GM12891 (cell line): ENCODE measurements at places on chromosomes 1 and 21.
A peak's percentile ranks its signal among the peaks of the same experiment; 100 is the strongest.

GRCh38 chr21:44998086-44998620 is 58.3 kb downstream of the SLX9 start:
- DNase-seq = no peak

- DNase-seq = no peak
Observed at GRCh38 chr1:223521150-223521549, 127.9 kb downstream of the CCDC185 start.

- DNase-seq = no peak
Observed at GRCh38 chr1:35062518-35063196, 16.5 kb upstream of the ZMYM1 start.

- no peak for DNase-seq
Observed at GRCh38 chr1:150963321-150964163, 11.1 kb downstream of the CERS2 start.

- no peak for DNase-seq
Observed at GRCh38 chr1:209403921-209404320, 179.6 kb upstream of the CAMK1G start.

DNA sequence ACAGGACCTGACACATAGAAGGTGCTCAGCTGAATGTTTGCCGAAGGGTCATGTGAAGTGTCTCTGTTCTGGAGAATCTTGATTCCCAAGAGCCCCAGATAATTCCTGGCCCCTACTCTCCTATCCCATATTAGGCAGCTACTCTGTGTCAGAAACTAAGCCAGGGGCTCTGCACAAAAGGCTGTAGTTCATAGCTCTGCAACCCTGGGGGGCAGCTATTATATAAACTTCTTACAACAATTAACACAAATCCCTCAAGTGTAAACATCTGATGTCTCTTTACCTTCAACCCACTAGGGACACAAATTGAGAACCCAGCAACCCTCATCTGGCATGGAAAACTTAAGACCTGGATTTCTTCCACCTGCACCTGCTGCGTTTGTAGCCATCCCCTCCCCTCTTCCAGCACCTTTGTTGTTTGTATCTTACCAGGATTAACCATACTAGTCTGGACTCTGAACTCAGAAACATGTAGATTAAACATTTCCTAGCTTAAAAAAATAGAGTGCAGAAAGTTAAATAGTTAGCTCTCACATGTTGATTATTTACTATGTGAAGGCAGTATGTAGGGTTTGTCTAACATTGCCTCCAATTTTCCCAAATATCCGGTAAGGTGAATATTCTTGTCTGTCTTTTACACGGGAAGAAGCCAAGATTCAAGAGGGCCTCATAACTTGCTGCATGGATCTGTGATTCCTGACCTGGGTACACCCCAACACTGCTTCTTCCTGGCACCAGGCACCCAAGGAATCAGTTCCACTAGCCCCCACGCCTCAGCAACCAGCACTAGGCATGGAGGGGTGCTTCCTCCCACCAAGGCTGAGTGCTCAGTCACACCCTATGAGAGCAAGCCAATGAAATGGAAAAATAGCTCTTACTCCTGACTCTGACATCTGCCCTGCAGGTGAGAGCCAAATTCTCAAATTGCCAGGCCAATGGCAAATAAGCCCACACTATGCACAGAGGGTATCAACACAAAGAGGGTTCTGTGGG is 220.7 kb upstream of the HOOK1 start:
- DNase-seq = no peak

DNA sequence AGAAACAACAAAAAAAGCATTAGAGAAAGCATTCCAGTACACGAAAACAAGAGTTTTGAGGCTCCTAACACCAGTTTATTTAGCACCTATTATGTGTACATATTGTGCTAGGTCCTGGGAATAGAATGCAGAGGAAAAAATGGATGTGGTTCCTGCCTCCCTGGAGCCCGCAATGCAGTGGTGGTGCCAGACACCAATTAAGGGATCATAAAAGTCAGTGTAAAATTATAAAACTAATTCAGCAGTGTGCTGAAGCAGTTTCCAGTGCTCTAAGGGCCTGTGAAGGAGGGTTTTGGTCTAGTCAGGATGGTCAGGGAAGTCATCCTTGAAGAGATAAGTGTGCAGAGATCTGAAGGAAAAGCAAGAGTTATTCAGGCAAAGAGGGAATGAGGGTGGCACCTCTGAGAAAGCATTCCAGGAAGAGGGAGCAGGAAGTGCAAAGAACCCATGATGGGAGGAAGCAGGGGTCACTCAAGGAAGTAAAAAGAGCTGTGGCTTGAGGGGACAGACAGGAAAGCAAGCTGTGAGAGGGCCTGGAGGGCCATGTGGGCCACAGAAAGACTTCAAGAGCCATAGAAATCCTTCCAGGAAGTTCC is 65.2 kb upstream of the IFNLR1 start:
- no peak for DNase-seq

- DNase-seq = no peak
Observed at GRCh38 chr1:179786815-179787685, 44.0 kb downstream of the FAM163A start.

- DNase-seq = no peak
Observed at GRCh38 chr21:38367646-38368045, 110.9 kb downstream of the KCNJ15 start.

GRCh38 chr1:214009423-214010196 is 21.8 kb downstream of the PROX1 start:
- DNase-seq = no peak

DNA sequence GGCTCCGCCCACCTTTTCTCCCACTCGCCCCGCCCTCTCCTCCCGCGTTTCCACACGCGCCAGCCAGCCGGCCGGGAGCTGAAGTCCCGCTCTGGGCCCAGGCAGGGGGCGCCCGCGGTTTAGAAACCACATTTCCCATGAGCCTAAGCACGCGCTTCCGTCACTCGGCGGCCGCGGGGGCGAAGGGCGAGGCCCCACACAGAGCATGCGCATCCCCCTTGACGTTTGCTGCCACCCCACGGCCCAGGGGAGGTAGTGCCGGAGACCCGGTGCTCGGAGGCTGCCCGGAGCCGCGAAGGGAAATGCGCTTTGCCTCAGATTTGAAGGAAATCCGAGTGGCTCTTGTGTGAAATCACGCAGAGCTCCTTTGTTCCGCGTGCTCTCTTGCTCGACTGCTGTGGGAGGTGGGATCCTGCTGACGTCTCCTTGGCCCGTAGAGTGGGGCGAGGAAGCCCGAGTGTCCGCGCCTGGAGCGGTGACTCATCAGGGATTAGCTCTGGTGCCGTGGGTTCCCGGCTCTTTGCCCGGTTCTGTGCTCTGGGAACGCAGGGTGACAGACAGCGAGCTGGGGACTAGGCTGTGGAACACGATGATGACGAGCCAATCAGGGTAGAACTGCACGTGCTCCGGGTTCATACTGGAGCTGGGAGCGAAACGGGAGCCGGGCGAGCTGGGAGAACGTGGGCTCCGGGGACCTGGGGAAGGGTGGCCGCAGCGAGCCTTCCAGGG is 406 bp upstream of the B3GALNT2 start:
- DNase-seq = peak; percentile 88

GRCh38 chr21:17711896-17712295 is 99.2 kb upstream of the BTG3 start:
- no peak for DNase-seq

DNA sequence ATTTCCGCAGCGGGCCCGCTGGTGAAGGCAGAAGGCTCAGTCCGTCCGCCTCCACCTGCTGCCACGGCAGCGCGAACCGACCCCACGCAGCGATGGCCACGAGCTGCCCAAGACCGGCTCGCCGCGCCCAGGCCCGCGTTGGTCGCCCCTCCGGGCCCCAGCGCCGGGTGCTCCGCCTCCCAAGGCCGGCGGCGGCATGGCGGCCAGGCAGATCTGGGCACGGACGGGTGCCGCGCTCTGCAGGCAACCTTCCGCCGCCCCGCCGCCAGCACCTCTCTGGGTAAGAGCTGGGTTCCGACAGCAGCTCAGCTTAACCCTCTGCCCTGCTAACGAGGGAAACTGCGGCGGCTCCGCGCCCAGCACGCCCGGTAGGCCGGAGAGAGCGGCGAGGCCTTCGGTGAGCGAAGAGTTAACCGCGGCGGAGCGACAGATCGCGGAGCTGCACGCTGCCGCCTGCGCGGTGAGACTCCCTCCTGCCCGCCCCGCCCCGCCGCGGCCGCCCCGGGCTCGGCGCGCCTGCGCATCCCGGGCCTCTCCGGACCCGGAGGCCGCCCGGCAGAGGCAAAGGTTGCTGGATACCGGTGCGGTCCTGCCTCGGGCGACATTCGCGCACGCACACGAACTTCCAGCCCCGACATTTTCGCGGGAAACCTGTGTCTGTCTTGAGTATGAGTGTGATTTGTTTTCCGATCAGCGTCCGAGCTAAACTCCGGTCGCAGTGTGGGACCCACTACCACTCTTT is at the start of gene C1orf53:
TSS of gene C1orf53 (plus strand) at position 177 of the 742 bp plus-strand sequence. CDS start at position 197, 20 bp downstream.
- peak; percentile 81 for DNase-seq

DNA sequence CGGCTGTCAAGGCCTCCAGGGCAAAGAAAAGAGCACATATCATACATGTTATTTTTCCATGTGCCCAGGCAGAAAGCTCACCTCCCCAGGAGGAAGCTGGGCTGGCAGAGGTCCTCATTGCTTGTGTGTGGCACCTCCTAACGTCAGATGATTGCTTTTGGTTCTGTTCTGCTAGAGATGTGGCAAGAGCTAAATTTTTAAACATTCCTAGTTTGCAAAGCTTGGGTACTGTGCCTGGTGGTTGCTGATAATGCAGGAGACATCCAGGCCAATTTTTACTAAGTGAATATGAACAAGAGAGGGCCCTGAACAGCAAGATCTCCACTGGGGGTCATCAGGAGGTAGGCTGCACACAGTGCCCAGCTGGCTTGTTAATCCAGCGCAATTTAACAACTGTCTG is 93.9 kb downstream of the TBX19 start:
- DNase-seq = no peak

GRCh38 chr1:6205849-6206519 is at the start of gene RNF207:
TSS of gene RNF207 (plus strand) at chr1:6206119. CDS start at chr1:6206536, 417 bp downstream.
- peak; percentile 86 for DNase-seq

DNA sequence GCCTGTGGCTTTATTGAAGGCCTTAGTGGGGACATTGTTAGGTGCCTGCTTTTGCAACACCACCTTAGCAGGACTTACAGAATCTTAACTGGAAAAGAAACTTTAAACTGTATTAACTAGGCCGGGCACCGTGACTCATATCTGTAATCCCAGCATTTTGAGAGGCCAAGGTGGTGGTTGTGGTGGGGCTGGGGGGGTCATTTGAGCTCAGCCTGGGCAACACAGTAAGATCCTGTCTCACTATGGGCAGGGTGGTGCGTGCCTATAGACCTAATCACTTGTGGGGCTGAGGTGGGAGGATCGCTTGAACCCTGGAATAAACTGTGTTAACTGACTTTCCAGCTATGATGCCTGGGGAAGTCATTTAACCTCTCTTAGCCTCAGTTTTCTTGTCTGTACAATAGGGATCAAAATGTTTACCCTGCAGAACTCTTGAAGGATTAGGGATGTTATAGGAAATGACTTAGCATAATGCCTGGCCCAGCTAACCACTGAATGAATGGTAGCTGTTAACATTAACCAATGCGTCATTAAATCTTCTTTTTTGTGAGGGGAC is 39.5 kb downstream of the IER5 start:
- no peak for DNase-seq

DNA sequence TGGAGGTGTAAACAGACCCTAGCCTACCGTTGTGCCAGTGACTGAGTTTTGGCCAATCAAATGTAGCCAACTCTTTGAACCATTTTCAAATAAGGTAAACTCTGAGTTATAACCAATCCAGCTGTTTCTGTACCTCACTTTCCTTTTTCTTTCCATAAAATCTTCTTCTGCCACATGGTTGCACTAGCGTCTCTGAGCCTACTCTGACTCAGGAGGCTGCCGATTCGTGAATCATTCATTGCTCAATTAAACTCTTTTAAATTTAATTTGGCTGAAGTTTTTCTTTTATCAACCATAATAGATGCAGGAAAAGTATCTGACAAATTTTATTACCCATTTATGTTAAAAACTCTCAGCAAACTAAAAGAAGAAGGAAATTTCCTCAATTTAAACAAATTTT is 111.5 kb upstream of the LYPLAL1 start:
- DNase-seq = no peak

DNA sequence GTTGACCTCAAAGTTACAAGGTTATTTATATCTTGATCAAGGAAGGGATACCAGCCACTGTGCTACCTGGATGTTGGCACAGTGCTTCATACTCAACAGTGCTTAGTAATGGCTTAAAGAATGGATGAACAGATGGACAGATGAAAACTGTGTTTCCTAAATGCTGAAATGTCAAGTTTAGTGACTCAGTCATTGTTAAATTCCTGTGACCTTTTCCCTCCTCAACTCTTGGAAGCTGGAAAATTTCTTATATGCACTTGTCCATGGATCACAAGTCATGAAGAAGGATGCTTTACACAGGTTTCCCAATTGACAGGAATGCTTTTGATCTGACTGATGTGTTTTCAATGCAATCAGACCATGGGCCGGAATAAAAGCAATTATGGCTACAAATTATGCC is 39.6 kb upstream of the SLC19A2 start:
- DNase-seq = no peak

DNA sequence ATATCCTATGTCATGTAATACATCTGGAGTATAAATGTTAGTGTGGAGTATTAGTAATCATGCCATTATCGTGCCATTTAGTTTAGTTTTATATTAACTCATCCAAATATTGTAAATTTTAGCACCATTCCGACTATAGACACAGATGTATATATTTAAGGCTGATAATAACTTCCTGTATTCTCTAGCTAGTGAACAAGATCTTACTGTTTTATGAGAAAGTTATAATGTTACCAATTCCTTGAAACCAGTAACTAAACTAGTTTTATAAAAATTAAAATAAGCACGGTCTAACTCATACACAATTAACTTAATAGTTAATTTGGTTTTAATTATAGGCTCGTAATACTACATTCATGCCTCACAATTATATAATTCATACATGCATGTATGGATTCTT is 808.6 kb downstream of the USP25 start:
- DNase-seq = no peak
